ENCODE measurements at places on chromosomes 7 and 10.

DNA sequence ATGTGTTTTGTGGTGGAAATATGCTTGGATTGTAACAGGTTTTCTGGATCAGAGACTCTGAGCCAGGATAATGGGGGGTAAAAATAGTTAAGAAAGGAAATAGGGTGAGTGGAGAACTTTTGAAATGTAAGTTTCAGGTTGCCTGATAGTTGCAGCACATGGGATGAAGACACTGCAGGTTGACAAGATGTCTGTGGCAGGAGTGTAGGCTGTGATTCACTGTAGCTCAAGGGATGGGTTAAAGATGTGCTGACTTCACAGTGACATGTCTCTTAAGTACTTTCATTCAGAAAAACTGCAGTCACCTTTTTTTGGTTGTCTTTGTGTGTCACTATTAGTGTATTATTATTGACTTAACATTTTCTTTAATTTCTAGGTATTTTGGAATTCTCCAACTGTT is 63.5 kb upstream of the SLC39A12 start:
- no peak for DNase-seq

- DNase-seq, result no peak
These were observed 151.3 kb upstream of the ADO start for GRCh38 chr10:62653254-62653653.

GRCh38 chr7:126450269-126450671 is 802.5 kb downstream of the GRM8 start:
- DNase-seq, result no peak

- DNase-seq, result peak; percentile 37
These were observed 6.4 kb upstream of the TNRC18 start for GRCh38 chr7:5429857-5430611.

DNA sequence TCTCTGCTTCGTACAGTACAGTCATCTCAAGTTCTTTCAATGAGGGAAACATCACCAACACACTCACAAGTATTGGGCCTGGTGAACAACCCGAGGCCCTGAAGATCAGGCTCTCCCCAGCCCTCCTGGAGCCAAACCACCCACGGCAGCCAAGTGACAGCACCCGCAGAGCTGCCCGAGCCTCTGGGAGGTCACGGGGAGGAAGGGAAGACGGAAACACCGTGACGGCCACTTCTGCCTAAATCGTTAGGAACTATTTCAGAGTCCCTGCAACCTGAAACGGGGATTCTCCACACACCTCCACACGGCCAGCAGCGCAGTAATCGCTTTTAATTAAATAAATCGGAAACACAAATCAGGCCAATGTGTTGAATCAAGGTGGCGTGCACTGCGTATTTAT is 222.6 kb downstream of the MAD1L1 start:
- no peak for DNase-seq

DNA sequence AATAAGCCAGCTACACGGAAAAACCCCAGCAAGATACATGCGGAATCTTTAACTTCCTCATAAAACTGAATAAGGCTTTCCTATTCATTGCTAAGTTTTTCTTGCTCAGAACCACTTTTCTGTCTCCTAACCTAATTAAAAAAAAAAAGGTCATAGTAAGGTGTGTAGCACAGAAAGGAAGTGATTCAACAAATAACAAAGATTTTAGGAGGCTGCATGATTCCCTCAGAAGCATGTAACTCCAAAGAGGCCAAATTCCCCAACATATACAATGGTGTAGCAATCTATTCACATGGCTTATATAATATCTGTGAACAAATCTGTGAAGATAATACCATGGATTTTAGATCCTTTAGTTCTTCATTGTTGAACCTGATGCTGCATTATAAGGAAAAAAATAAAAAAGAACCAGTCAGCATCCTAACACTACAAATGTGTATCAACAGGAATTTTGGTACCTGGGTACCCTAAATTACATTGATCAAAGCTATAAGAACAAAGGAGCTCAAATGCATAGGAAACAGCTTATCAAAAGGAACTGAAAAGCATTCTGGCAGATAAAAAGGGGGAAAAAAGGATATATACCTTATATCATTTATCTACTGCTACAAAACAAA is 63.8 kb downstream of the IMMP2L start:
- no peak for DNase-seq

GRCh38 chr10:95275726-95276366 is 15.0 kb downstream of the PDLIM1 start:
- no peak for DNase-seq
